ENCODE measurements at places on chromosomes 3 and 15.

- DNase-seq: no peak
Measured at GRCh38 chr3:33039628-33040027, 57.3 kb downstream of the GLB1 start.

DNA sequence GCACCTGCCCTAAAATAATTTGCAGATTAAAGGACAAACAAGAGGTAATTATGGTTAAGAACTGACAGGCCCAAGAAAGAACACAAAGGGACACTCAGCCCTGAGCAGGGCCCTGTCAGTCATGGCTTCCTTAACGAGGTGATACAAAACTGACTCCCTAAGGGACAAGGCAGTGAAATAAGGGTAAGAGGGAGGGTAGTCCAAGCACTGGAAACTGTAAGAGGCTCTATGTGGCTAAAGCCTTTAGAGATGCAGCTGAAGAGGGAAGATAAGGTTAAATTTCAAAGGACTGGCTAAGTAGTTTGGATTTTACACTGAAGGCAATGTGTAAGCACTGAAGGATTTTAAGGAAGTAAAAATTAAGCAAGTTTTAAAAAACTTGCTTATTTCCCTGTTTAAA is 3.9 kb downstream of the ATR start:
- DNase-seq: no peak

GRCh38 chr15:40379853-40380252 is 2.7 kb upstream of the KNSTRN start:
- DNase-seq: no peak

DNA sequence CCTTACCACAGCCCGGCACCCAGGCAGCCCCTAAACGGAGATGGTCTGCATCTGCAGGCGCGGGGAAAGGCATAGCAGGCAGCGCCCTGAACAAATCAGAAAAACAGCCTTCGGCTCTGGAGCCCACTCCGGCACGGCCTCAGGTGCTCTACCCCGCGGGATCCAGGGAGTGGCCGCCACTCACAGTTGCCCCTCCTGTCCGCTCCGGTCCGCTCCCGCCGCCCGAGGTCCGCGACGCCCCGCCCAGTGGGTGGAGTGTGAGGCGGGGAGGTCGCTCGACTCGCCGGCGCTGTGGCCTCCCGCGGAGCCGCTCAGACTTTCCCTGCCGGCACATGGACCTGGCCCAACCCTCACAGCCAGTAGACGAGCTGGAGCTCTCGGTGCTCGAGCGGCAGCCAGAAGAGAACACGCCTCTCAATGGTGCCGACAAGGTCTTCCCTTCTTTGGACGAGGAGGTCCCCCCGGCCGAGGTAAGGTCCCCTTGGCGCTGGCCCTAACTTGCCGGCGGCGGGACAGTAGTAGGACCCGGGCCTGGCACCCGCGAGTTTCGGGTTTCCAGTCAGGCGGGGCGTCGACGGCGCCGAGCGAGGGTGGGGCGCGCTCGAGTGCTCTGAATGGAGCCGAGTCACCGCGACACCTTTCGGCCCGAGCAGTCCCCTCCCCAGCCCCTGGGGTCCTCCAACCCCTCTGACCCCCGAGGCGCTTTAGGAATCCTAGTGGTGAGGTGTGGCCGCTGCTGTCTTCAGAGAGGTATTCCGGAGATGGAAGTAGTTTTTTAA is at the start of gene C3orf52:
Gene C3orf52 (plus strand): TSS at position 314 of the 779 bp plus-strand sequence. CDS start 19 bp downstream, at position 333.
- DNase-seq: no peak

GRCh38 chr3:74033381-74033780 is 408.6 kb upstream of the PDZRN3 start:
- DNase-seq: no peak
